ENCODE measurements at places on chromosomes 6 and 20.
A peak's percentile ranks its signal among the peaks of the same experiment; 100 is the strongest.

- no peak for DNase-seq
Measured at GRCh38 chr20:12203981-12204380, 286.3 kb downstream of the BTBD3 start.

- no peak for DNase-seq
Measured at GRCh38 chr6:106533054-106533453, 96.2 kb downstream of the RTN4IP1 start.

- no peak for DNase-seq
Measured at GRCh38 chr20:51378171-51378928, 164.2 kb downstream of the NFATC2 start.

DNA sequence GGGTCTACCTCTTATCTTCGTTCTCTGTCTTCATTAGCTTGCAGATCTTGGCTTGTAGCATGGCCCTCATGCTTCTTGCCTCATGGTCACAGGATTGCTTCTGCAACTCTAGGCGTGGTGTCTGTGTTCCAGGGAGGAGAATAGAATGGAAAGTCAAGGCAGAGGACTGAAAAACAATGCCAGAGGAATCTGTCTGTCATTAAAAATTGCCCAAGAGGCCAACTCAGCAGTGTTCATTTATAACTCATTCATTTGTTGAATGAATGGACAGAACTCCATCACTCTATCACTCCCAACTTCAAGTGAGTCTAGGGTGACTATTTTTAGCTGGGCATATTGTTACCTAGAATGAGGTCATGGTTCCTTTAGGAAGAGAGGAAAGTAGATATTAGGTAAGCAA lies 179.6 kb downstream of the UST start:
- DNase-seq = no peak

GRCh38 chr6:136188486-136188885 lies 61.6 kb downstream of the MTFR2 start:
- DNase-seq = no peak

- no peak for DNase-seq
Measured at GRCh38 chr6:88680654-88681053, 282.8 kb downstream of the RNGTT start.

GRCh38 chr6:152636609-152637295 lies 410 bp downstream of the SYNE1 start:
- DNase-seq = peak; percentile 4

DNA sequence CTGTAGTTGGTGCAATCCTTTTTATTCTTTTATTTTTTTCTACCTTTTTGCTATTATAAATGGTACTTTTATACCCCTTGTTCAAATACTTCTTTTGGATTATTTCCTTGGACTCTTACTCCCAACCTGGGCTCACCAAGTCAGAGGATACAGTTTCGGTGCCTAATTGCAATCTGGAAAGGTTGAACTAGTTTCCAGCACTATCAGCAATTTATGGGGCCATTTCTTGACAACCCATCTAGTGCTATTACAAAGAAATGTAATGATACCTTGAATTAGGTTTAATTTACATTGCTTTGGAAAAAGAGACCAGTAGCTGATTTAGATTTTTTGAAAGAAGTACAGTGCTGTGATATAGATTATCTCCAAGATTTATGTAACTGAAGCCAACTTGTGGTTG lies 5.2 kb downstream of the PTPRA start:
- DNase-seq = no peak

GRCh38 chr6:27706431-27706830 lies 205.8 kb downstream of the OR2B2 start:
- no peak for DNase-seq

DNA sequence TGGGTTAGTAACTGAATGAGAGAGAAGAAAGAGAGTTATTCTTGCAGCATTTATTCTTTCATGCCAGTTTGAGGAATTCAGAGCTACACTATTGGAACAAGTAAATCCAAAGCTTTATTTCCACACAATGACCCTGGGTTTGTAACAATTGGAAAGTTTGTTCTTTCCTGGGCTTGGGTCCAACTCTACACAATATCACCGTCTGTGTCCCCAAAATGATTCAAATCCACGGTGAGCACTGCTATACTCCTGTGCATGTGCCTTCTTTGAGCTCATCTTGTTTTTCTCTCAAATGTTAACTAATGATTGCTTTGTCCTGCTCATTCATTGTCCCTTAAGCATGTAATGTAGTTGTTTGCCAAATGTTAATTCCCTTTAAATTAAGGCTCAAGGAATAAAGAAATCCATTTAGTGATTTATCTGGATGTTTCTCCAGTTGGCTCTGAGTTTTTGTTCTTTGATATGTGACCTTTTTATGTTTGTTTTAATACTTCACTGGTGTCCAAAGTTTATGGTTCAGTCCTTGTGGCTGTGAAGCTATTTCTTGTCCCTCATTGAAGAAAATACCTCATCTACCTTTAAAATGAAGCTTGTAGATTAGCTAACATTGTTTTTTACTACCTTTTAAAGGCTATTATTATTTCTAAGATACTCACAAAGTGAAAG lies 20.5 kb upstream of the CRISP3 start:
- no peak for DNase-seq

DNA sequence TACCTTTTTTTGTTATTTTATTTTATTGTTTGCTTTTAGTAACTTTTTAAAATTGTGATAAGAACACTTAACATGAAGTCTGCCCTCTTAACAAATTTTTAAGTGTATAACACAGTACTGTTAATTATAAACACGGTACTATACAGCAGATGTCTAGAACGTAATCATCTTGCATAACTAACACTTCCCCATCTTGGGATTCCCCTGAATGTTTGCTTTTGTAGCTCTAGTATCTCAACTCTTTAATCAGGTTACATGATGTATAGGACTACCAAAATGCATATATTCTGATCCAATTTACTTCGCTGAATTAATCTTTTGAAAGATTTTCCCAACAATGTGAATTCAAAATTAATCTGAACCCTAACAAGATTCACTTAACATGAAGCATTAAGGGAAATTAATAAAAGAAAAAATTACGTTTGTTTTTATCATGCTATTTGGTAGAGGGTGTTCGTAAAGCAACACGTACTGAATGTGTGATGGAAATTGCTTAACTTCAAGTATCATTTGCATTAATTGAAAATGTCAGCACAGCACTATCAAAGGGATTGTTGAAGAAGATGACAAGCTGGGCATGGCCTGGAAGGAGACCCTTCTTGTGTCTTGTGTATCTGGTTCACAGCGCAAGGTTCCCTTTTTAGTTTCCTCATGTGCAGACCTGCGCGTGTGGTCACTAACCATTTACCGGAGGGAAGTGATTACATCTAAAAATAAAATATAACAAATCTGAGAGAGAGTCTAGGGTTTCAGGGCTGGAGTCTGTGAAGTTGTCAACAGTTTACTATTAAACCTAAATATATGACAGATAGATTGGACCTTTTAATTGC lies 15.2 kb downstream of the COL19A1 start:
- no peak for DNase-seq

DNA sequence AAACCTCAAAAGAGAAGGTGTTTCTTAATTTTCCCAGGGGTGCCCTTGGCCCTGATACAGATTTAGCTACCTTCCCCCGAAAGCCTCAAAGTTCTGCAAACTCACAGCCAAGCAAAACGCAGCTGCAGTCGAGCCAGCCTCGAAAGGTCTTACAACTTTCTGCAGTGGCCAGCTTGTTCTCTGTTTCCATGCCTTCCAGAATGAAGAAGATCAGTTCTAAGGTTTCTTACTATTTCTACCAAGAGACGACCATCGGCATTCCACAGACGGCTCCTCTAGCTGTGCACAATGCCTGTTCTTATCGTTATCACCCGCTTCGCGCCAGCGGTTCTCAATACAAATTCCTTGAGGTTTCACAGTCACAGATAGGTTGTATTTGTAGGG lies 28.5 kb upstream of the CCR6 start:
- no peak for DNase-seq

GRCh38 chr6:88914895-88915598 lies 48.4 kb downstream of the RNGTT start:
- no peak for DNase-seq

DNA sequence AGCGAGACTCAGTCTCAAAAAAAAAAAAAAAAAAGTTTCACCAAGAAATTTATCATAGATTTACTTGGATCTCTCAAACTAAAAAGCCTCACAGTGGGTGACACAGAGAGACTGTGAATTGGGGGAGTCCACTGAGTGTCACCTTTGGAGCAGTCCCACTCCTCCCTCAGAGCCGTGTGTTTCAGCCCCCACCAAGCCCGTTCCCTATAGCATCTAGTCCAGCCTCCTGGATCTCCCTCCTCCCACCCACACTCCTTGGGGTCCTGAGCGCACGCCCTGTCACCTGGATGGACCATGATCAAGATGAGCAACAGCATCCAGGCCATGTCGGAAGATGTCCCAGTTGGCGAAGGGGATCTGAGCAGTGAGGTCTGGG lies 422 bp downstream of the NCR3 start:
- no peak for DNase-seq

GRCh38 chr20:51800060-51800871 lies 2.1 kb downstream of the SALL4 start:
- peak; percentile 49 for DNase-seq

- DNase-seq = no peak
Measured at GRCh38 chr6:170017603-170018320, 266.3 kb downstream of the ERMARD start.

- no peak for DNase-seq
Measured at GRCh38 chr6:73671911-73672685, 18.3 kb upstream of the SLC17A5 start.

DNA sequence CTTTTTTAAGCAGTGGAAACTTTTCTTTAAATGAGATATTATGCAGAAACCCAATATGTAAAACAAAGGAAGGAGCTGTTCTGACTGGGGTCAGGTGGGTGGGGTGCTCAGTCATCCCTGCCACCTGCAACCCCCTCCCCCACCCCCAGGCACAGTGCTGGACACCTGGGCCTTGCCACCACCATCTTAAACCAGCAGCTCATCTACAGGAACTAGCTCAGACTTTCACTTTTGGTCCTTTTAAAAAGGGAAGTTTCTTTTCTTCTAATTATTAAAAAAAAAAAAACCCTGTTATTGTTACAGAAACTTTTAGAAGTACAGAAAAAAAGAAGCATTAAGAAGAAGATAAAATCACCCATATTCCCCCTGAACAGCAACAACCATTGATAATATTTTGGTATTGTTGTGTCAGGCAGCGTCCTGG lies 37.1 kb downstream of the PPP1R16B start:
- no peak for DNase-seq

DNA sequence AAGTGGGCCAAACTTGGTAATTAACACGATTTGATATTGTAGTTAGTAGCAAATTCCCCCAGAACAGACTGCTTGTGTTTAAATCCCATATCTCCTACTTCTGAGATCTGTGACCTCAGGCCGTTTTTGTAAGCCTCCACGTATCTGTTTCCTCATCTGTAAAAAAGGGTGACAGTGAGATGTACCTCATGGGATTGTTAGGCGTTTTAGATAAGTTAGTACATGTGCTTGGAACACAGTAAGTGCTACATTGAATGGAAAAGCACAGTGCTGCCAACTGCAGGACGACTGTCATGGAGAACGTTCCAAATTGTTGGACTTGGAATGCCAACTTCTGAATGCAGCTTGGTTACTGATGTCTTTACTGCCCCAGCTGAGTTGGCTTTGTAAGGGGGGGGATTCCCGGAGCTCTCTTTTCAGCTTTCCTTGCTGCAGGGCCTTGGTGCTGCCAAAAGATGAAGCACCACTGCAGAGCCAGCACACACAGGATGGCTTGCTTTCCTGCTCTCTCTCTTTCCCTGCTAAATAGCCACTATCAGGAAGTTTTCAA lies 108.6 kb downstream of the OPN5 start:
- DNase-seq = no peak

GRCh38 chr6:1379017-1379787 lies 10.2 kb upstream of the FOXF2 start:
- DNase-seq = no peak

DNA sequence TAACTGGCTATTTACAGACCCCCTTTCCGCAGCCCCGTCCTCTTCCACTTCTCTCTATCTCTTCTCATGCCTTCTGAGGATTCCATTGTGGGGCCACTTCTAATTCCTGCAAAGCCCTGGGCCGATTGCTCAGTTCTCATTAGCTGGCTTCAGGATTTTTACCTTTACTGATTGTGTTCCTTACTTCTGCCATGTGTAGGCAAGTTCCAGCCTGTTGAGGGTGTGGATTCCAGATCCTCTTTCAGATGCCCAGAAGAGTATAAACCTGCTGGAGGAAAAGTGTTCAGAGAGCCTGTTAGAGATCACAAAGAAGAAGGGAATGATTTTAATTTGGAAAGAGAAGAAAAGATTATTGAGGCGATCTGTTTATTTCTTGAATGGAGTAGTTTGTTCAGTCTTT lies 5.4 kb downstream of the DSE start:
- DNase-seq = no peak

GRCh38 chr20:56875052-56875659 lies 246.1 kb downstream of the TFAP2C start:
- DNase-seq = no peak

GRCh38 chr20:40512994-40513393 lies 176.0 kb downstream of the MAFB start:
- DNase-seq = no peak

- DNase-seq = no peak
Measured at GRCh38 chr6:77403424-77403823, 59.9 kb downstream of the HTR1B start.

- no peak for DNase-seq
Measured at GRCh38 chr20:8355453-8355852, 223.4 kb downstream of the PLCB1 start.

GRCh38 chr6:170117111-170117972 lies 173.5 kb downstream of the DLL1 start:
- DNase-seq = no peak

GRCh38 chr20:41181567-41181966 lies 44.2 kb downstream of the PLCG1 start:
- no peak for DNase-seq

DNA sequence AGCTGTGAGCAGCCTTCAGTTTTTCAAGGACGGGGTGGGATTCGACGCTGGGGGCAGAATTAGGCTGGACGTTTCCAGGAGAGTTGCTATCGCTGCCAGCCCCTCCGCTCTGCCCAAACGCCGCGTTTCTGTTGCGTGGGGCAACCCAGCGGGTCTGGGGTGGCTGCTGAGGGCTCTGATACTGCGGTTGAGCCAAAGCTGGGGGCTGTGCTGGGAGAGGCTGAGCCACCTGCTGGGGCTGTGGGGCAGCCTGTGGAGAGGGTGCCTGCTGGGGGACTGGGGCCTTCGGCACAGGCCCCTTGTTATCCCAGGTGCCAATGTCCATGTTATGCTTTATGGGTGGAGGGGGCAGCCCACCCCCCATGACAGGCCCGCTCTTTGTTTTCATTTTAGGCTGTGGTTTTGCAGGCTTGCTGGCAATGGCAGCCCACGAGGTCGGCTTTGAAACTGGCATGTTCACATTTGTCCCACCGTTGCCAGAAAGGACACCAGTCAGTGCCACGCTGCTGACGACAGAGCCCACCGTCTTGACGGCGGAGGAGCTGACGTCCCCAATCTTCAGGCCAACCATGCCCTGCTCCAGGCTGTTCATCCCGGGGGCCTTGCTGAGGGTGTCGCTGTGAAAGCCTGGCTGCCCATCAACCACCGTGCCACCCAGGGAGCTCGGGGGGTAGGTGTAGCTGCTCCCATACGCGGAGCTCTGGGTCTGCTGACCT lies 13.0 kb downstream of the YTHDF1 start:
- no peak for DNase-seq

- DNase-seq = no peak
Measured at GRCh38 chr6:113854531-113855499, 2.3 kb upstream of the MARCKS start.
